Lower leg skin (tissue), 4 donors: ENCODE measurements at places on chromosomes 1 and 21.
A peak's percentile ranks its signal among the peaks of the same experiment; 100 is the strongest.

DNA sequence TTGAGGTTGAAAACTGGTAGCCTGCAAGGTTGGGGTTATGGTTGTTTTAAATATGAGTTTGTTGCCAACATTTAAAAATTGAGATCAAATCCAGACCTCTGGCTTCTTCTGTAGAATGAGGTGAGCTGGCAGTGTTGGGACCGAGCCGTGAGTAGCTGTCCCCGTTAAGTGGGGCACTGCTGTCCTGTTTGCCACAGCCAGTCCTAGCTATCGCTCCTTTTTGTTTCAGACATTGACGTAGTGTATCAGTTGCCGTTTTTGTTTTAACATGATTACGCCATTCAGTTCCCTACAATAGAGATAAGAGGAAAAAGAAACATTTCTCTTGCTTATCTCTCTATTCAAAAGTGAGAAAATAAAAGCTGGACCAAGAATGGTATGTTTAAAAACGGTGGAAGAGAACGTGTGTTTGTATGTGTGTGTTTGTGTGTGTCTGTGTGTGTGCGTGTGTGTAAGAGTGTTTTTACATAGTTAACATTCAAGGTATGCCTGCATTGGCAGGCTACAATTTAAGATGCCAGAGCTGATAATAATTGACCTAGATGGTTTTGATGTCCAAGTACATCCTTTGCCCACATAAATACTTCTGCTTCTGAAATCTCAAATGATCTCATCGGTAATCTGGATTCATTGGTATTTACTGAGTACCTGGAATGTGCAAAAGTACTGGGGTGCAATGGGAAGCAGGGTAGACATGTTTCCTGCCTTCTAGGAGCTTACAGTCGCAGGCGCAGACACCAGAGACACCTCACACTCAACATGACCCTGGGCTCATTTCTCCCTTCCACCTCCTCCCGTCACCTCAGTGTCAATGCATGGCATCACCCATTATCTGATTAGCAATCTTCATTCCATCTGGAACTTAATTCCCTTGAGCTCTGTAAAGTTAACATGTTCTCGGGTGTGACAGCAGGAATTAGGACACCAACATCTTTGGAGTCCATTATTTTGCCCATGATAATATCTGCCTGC, 65.8 kb downstream of the HUNK start:
- no peak for DNase-seq

DNA sequence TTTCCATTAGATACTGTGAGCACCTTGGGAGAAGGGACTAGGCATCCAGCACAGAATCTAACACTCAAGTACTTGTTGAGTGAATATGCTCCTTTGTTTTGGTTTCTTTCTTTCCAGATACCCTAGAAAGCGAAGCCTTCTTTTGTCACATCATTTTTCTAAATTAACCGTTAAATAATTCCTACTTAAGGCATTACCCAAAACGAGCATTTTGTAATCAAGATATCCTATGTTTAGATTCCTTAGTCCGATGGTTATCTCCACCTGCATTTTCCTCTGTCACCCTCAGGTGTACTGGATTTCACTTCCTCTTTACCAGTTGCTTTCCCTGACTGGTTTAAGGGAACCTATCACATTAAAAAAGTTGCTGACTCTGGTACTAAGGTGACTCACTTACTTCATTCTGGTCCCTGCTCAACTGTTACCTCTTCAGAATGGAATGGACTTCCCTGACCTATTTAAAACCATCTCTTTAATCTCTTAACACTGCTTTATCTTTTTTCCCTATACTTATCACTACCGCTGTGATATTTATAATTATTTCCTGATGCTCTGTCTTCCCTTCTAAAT, 3.2 kb downstream of the B3GALNT2 start:
- DNase-seq: no peak

DNA sequence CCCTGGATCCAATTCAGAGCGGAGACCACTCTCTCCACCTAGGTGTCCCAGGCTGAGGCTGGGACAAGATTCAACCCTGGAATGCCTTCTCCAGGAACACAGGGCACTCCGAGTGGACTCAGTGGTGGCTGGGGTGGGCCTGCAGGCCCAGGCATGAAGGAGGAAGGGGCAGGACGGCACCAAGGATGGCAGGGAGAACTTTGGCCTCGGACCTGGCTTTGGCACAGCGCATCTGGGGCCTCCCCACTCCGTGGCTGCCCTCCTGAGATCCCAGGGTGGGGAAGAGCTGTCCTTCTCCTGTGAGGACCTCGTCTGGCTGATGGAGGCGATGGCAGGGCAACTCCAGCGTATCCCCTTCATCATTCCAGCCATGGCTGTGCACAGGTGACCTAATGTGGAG, 35.6 kb downstream of the DHCR24 start:
- DNase-seq: no peak

- DNase-seq: no peak
Measured at GRCh38 chr1:161138431-161138830, 6.0 kb upstream of the DEDD start.

DNA sequence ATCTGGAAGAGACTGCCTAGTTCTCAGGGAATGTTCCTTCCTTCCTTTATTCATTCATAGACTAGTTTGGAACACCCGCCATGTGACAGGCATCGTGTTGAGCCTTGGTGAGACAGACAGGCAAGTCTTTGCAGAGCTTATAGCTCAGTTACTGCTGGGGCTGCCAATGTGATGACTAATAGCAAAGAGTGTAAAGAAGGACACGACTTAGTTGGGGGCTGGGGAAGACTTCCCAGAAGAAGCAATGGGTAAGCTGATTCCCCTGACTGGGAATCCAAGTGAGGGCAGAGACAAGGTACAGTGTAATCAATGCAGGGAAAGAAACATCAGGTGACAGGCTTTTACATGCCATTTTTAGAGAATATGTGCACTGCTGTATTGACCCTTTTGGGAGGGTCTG, 51.2 kb downstream of the TENT5C start:
- peak; percentile 57 for DNase-seq

DNA sequence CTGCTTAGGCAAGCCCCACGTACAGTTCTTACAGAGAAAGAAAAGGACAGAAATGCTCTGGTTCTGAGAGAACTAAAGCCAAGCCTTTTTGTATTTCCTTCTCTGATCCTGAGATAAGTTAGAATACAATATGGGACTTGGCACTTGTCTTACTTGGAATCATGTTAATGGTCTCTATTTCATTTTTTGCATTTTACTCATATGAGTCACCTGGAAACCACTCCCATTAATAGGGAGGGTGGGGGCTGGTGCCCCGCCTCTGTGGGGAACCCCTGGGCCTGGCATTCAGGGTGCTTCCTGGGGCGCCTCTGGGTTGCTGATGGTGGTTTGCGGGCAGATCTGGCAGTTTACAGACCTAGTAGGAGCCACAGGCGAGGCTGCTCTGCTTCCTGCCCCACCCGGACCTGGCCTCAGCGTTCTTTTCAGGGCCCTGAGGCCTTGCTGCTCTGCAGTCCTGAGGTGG, 26.7 kb downstream of the TSPAN2 start:
- DNase-seq: no peak

- no peak for DNase-seq
Measured at GRCh38 chr1:182485861-182486260, 35.9 kb downstream of the RGSL1 start.

GRCh38 chr1:237677979-237678378, 212.7 kb downstream of the ZP4 start:
- DNase-seq: no peak

DNA sequence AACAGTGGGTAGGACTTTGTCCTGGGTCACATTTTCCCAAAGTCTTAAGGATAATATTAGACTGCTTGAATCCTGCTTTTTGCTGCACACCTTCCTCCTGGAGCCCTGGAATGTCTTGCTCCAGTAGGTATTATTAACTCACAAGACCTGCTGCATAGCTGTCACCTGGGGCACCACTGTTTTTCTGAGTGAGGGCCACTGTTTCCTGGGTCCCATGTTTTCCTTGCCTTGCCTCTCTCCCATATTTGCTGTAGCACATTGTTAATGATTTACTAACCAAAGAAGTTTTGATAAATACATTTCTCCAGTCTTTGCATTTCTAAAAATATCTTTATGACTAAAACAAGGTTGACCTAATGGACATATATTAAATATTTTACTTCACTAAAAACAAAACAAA, 22.5 kb upstream of the FCAMR start:
- DNase-seq: no peak

DNA sequence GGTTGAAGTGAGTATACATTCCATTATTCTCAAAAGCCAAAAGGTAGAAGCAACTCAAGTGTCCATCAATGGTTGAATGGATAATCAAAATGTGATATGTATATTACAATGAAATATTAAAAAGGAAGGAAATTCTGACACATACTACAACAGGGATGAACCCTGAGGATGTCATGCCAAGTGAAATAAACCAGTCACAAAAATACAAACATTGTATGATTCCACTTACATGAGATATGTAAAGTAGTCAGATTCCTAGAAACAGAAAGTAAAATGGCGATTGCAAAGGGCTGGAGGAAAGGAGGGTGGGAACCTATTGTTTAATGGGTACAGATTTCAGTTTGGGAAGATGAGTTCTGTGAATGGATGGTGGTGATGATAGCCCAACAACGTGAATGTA, 5.8 kb downstream of the SLC44A3 start:
- DNase-seq: no peak

DNA sequence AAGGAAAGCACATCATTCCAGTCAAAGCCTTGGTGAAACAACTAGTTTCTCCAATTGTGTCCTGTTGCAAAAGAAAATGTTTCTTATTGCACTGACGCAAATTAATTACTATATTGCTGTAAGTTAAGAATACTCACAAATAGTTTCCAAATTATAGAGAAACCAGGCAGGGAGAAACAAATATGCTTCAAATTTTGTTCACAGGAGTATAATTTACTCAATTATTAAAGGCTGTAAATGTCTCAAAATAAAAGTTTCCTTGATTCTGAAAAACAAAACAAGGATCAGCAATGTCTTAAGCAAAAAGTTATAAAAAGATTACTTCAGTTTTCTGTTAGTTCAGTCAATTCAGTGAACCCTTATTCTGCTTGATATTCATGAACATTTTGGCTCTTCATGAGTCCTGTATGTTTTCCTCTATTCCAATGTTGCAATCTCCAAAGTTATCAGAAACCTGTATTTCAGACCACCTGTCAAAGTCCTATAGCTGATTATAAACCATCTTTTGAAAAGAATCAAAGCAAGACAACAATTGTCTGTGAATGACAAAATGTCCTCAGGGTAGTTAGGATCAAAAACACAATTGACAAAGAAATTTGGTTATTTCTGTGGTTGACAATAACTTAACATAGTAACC, 11.7 kb upstream of the SYPL2 start:
- DNase-seq: no peak

GRCh38 chr1:232589812-232590743, 39.9 kb downstream of the SIPA1L2 start:
- DNase-seq: no peak

GRCh38 chr1:237685551-237685950, 205.2 kb downstream of the ZP4 start:
- no peak for DNase-seq

- no peak for DNase-seq
Measured at GRCh38 chr1:3049905-3050304, 19.1 kb upstream of the PRDM16 start.

DNA sequence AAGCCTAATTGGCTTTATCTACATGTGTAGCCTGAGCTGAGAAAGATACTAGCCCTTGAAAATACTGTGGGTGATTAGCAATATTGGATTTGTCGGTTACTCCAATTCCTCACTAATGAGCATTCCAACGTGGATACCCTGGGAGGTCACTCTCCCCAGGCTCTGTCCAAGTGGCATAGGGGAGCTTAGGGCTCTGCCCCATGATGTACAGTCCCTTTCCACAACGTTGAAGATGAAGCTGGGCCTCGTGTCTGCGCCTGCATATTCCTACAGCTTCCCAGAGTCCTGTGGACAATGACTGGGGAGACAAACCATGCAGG, 2.6 kb downstream of the RCC1 start:
- no peak for DNase-seq

GRCh38 chr1:20093940-20094391, 24.0 kb downstream of the PLA2G5 start:
- peak; percentile 95 for DNase-seq

GRCh38 chr1:92854101-92854785, 22.4 kb downstream of the RPL5 start:
- no peak for DNase-seq

GRCh38 chr1:204076891-204077290, 4.0 kb downstream of the SOX13 start:
- DNase-seq: no peak

GRCh38 chr1:15753776-15754175, 4.8 kb upstream of the FBLIM1 start:
- no peak for DNase-seq

- DNase-seq: no peak
Measured at GRCh38 chr1:159884296-159884695, 15.7 kb downstream of the CFAP45 start.

DNA sequence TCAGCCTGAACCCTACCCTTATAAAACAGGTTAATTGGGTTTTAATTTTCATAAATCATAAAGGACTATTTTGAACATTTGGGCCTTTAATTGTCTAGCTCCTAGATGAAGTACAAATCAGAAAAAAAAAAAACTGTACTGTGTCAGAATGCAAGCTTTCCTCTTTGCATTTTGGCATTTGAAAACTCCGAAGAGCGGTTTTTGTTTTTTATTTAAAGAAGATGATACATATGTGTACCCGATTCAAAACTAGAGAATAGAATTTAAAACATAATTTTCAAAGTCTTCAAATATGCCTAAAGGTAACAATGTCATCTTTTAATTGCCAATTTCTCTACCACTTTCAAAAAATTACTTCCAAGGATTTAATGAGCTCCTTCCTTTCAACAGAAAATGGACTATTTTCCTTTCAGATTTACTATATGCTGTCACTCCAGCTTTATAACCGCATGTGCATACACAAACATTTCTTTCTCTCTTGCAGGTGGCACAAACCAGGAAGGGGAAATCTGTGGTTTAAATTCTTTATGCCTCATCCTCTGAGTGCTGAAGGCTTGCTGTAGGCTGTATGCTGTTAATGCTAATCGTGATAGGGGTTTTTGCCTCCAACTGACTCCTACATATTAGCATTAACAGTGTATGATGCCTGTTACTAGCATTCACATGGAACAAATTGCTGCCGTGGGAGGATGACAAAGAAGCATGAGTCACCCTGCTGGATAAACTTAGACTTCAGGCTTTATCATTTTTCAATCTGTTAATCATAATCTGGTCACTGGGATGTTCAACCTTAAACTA, 33.7 kb downstream of the MRPL39 start:
- no peak for DNase-seq

- DNase-seq: no peak
Measured at GRCh38 chr1:32893198-32894018, 7.1 kb downstream of the HPCA start.

- DNase-seq: no peak
Measured at GRCh38 chr1:246306415-246307037, 200.6 kb downstream of the SMYD3 start.

GRCh38 chr1:79655876-79656275, 649.3 kb upstream of the ADGRL4 start:
- no peak for DNase-seq

GRCh38 chr1:229093238-229093540, 177.7 kb upstream of the RAB4A start:
- no peak for DNase-seq

- peak; percentile 38 for DNase-seq
Measured at GRCh38 chr1:221335161-221336101, 406.5 kb downstream of the DUSP10 start.

GRCh38 chr21:34796518-34797200, 127.9 kb downstream of the CLIC6 start:
- DNase-seq: no peak
